ENCODE measurements at places on chromosomes 7 and 10.

DNA sequence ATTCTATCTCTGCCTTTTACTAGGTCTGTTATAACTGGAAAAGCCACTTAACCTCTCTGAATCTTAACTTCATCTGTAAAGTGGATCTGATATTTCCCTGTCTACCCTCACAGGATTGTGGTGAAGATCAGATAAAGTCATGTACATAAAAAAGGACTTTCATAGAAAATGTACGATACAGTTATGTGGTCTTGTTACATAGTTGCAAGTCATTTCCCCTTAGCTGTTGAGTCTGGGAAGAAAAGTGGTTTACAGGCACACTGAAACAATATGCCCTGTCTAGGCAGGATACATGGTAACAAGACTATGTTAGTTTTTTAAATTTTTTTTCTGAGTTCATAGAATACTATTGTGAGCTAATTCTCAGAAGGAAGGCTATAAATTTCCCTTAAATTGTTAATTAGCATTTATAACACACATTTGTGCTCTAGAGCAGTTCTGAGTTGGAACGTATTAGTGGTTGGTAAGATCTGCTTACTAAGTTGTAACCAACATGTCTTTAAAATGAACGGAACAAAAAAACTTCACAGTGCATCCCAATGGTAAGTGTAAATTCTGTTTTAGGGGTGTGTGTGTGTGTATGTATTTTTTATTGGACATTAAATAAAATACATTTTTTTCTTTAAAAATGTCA lies 7.1 kb upstream of the GSTO1 start:
- no peak for DNase-seq

- no peak for DNase-seq
These were observed 129.3 kb downstream of the GLI3 start for GRCh38 chr7:42107484-42108240.

DNA sequence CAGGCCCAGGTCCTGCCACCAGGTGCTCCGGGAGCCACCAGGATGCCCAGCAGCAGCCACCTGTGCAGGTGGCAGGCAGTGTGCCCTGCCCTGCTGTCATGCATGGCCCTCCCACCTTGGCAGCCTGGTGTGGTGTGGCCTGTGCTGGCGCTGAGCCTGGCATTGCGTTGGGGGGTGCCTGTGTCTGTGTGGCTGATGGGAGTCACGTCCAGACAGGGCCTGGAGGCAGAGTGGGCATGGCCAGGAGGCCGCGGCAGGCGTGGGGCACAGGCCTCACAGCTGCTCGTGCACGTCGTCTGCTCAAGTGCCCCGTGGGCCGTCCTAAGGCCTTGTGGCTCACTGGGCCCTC lies 8.7 kb downstream of the TTYH3 start:
- no peak for DNase-seq

- no peak for DNase-seq
These were observed 15.0 kb upstream of the TBL2 start for GRCh38 chr7:73593207-73594045.

GRCh38 chr7:55965805-55966421 lies 1.5 kb downstream of the NIPSNAP2 start:
- DNase-seq: no peak

DNA sequence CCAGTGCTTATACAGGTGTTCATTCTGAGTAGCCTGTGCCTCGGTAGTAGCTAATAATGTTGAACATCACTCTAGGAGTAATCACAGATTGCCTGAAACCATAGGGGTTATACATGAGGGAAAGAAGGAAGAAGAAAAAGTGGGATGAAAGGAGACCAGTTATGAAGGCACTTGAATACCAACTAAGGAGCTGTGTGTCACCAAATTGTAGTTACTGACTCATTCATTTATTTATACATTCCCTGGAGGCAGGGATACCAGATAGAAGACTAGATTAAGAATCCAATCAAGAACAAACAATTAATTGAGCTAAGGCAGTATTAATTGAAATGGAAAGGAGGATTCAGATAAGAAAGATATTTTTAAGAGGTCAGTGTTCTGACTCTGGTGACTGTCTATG lies 129.6 kb upstream of the PRPS1L1 start:
- DNase-seq: no peak

GRCh38 chr10:129621693-129622092 lies 154.7 kb downstream of the MGMT start:
- no peak for DNase-seq

DNA sequence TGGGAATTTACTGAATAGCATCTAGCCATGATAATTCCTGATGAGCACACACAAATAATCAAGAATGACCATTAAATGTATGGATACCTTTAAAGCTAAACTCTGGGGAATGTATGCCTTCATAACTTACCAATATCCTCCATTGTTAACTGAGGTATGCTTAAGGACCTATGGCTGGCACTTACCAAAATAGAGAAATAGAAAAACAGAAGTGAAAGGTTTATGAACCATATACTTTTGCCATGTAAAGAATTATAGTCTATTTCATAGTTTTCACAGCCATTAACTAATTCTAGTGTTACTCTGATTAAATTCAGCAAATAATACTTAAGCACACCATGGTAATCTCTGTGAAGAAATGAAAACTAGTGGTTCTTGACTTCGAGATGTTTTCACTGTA lies 1360.6 kb upstream of the LRRTM3 start:
- DNase-seq: no peak

DNA sequence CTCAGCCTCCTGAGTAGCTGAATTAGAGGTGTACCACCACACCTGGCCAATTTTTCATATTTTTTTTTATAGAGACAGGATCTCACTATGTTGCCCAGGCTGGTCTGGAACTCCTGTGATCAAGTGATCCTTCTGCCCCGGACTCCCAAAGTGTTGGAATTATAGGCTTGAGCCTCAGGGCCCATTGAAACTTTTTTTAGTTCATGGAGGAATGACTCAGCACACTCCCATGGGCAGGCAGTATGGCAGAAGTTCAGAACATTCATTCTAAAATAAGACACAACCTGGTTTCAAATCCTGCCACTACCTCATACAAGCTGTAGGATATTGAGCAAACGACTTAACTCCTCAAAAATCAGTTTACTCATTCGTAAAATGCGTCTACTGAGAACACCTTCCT lies 320.4 kb upstream of the SP8 start:
- no peak for DNase-seq

GRCh38 chr10:97101166-97101940 lies 84.4 kb downstream of the SLIT1 start:
- DNase-seq: no peak

DNA sequence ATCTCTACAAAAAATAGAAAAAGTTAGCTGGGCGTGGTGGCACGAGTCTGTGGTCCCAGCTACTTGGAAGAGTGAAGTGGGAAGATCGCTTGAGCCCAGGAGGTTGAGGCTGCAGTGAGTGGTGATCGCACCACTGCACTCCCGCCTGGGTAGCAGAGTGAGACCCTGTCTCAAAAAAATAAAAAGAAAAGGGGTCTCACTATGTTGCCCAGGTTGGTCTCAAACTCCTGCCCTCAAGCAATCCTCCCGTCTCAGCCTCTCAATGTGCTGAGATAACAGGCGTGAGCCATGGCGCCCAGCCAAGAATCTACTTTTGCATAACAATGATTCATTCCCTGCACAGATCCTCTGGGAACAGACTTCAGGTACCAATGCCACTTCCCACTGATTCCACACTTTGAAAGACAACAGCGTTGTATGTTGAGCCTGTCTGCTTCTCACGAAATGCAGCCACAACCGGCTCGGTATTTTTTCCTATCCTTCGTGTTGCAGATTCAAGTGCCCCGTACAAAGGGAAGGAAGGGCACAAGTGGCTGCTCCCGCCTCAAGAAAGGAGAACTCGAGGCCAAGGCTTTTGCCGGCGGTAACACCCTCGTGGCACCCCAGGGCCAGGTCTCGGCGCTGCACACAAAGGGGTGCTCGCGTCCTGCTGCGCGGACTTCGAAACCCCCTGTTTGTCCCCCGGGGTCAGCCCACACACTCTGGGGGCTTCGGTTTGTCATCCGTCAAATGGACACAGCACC lies 745 bp downstream of the DAGLB start:
- peak; percentile 27 for DNase-seq

DNA sequence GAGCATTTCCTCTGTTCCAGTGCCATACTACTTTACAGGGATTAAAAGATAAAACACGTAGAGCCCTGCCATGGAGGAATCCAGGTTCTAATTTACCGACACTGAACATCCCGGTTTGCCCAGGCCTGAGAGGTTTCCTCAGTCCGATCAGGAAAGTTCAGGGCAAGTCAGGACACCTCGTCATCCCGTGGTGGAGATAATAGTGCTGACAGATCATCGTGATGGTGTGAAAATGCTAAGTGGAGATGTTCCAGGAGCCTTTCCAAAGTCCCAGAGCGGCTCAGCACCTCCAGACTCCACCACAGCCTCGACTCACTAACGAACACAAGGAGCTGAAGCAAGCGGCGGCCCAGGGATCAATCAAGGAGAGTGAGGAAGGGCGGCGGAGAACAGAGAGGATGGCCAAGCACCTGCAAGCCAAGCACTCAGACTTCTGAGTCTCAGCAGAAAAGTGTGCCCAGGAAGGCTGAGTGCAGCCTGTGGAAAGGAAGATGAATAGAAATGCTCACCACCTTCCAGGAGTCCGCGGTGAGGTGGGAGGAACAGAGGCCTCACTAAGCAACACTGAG lies 103.7 kb upstream of the VWC2 start:
- DNase-seq: no peak

DNA sequence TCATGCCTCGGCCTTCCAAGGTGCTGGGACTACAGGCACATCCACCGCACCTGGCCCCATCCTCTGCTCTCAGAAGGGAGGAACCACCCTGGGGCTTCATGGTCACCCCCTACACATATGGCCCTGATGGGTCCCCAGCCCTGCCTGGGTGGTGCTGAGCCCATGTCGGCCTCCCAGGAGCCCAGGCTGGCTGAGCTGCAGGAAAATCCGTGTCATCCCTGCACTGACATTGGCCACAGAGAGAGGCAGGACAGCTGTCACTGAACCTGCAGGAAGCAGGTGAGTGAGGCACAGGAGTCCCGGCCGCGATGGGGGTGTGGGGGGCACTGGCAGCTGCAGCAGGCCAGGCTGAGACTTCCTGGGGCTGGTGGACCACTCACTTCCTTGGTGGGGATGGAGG lies 8.0 kb downstream of the GRIFIN start:
- no peak for DNase-seq

DNA sequence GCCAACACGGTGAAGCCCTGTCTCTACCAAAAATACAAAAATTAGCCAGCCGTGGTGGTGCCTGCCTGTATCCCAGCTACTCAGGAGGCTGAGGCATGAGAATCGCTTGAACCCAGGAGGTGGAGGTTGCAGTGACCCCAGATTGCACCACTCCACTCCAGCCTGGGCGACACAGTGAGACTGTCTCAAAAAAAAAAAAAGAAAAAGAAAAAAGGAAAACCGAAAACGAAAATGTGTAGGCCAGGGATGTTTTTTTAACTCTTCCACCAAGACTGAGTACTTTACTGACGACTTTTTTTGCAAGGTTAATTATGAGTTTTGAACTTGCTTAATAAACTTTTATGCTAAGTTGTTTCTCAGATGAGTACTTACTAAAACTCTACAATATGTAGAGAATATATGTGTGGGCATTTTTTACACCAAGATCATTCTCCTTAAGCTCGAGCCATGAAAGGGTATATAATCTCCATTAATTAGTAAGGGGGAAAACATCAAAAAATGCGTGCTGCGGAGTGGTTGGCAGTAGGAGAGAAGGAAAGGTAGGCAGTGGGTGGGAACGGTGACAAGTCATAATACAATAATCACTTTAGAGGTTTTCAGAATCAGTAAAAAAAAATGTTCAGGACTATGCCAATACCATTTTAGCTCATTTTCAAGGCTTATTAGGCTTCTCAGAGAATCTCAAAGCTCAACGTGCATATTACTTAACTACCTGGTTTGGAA lies 8.6 kb upstream of the ADRB1 start:
- DNase-seq: no peak

- peak; percentile 26 for DNase-seq
These were observed 52.7 kb upstream of the BTRC start for GRCh38 chr10:101301111-101301731.

- DNase-seq: no peak
These were observed at the start of gene HOXA5 for GRCh38 chr7:27143023-27143949. Gene HOXA5, minus strand, starts transcription at chr7:27143681. Its CDS starts 74 bp downstream, at chr7:27143607.

DNA sequence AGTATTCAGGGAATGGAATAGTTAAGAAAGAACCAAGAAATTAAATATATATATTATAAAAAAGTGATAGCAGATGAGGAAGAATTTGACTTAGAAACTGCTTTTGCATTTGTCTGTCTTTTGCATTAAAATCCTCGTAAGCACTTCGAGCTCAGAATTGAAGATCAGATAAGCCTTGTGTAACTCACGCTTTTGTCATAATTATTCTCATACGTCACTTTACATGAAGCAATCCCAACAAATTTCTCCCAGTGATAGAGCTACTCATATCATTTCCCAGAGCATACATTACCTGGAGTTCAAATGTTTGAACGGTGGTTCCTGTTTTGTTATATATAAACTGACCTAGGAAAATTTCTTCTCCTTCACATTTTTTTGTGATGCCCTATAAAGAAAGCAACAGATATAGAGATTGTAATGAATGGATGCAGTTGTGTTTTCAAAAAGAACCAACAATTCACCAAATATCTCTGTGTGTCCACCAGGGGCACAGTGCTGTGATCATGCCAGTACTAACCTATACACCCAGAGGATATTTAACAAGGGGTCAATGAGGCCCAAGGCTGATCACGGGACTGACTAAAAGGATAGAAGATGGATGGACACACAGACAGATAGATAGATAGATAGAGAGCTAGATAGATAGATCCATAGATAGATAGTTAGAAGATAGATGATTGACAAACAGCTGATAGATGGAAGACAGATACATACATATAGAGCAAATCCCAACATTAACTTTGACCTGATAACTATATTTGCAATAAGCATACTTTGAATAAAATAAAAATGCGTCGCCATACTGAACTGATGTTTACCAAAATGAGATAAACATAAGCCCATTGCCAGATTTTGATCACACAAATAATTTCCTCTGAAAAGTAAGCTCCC lies 9.3 kb upstream of the HUS1 start:
- no peak for DNase-seq

GRCh38 chr7:4862156-4862555 lies 326 bp upstream of the PAPOLB start:
- DNase-seq: no peak

DNA sequence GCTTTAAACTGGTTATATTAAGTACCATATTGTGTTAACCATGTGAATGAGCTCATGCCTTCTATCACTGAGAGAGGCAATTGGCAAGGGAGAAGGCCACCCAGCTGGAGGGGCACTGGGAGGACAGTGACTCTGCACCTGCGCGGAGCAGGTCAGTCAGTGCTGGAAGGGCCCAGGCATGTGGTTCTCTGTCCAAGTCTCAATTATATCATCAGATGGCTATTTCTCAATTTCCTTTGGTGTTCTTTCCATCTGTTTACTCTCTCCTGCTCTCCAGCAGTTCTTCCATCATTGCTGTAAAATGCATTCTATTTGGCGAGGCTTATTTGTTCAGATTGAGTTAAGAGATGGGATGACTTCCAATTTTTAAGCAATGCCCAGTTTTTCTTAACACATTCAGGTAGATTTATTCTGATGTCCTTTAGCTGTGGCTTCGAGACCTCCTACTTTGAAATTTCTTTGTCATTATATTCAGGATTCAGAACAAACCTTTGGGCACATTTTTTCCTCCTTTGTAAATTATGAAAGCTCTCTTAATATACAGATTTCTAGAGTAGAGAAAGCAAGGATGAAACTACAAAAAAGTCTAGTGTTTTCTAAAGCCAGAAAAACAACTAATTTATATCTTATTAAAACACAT lies 159.3 kb downstream of the BMPER start:
- no peak for DNase-seq

GRCh38 chr7:154338701-154339506 lies 286.7 kb downstream of the DPP6 start:
- DNase-seq: no peak

All from CD4-positive, alpha-beta T cell treated with Interleukin-12 subunit alpha and Interleukin-12 subunit beta, for 1 hour (primary cell).